ENCODE measurements at places on chromosomes 4 and X.

- no peak for DNase-seq
These were observed 24.8 kb downstream of the BCLAF3 start for GRCh38 chrX:19966056-19966455.

GRCh38 chr4:10311939-10312338, 145.3 kb downstream of the ZNF518B start:
- DNase-seq, result no peak

GRCh38 chr4:86496094-86497080, 97.7 kb upstream of the PTPN13 start:
- DNase-seq, result no peak

DNA sequence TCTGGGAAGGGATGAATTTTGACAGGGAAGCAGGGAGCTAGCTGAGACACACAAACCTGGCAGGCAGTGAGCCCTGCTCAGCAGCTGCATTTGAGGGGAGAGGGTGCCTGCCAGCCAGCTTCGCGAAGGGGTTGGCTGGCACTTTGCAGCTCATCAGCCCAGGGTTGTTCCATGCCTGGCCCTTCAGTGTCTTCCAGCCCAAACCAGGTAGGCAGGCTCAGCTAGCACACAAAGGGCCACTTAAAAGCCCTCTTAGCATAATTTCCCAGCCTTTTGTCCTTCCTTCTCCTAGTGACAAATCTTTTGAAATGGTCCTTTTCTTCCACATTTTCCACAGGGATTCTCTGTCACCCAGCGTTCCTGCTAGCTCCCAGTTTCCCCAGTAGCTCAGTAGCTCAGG, 4.3 kb upstream of the FRMPD3 start:
- no peak for DNase-seq

- no peak for DNase-seq
These were observed 78.9 kb downstream of the FAT1 start for GRCh38 chr4:186644737-186645261.

- DNase-seq, result no peak
These were observed 813.7 kb downstream of the DMD start for GRCh38 chrX:32397562-32398216.

DNA sequence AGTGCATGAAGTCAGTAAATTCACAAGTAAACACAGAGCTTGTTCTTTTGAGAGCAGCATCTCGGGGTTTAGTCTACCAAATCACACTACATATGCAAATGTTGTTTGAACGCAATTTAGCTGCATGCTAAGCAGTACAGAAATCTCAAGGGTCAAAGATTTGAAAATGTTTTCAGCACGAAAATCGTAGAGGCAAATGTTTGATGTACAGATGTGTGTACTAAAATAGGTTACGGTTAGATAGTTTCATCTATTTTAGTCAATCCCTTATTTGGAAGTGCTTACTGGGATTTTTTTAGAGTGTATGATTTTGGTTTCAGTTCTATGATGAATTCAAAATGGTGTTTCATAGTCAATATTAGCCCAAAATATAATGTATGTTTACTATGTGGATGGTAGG, 1928.2 kb upstream of the TENM3 start:
- no peak for DNase-seq

- DNase-seq, result no peak
These were observed 25.2 kb upstream of the BCLAF3 start for GRCh38 chrX:20015945-20016615.

GRCh38 chr4:159308566-159309340, 205.9 kb downstream of the RAPGEF2 start:
- DNase-seq, result no peak

DNA sequence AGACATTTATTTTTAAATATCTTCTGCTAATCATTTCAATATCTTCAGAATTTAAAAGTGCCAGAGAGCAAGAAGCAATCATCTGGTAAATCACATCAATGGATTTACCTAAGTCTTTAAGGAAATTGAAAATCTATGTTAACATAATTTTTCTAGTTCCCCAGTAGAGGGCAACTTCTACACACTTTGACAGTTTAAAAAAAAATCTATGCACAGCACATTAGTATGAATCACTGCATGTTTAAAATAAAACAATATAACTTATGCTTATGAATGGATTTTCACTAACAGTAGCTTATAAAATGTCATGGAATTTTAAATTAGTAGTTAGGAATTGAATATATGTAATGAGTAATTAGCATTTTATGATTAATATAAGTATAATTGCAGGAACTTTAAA, 126.5 kb downstream of the REELD1 start:
- no peak for DNase-seq

- DNase-seq, result no peak
These were observed 3.2 kb downstream of the RGS12 start for GRCh38 chr4:3295837-3296624.

DNA sequence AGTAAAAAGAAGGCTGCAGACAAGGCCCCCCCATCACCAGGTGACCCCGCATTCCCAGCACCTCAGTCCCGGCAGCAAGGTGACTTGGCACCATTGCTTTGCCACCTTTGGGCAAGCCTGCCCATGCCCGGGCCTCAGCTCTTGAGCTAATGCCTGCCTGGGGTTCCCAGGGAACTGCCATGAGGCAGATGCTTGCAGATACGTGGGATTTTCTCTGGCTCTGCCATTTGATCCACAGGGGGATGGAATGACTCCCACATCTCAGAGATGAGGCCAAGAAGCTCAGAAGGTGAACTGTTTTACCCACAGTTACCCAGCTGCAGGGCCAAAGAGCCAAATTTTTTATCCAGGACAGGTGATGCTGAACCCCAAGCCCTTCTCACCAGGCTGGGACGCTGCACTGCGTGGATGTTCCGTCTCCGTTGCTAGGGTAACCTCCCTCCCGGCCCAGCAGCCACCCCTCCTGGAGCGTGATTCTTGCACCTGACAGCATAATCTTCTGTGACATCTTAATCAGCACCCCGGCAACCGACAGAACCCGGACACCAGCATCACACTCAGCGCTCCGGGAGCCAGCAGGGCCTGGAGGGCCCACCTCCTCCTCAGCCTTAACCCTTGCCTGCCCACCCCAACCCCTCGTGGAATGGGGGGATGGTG, 15.7 kb upstream of the MSX1 start:
- no peak for DNase-seq

DNA sequence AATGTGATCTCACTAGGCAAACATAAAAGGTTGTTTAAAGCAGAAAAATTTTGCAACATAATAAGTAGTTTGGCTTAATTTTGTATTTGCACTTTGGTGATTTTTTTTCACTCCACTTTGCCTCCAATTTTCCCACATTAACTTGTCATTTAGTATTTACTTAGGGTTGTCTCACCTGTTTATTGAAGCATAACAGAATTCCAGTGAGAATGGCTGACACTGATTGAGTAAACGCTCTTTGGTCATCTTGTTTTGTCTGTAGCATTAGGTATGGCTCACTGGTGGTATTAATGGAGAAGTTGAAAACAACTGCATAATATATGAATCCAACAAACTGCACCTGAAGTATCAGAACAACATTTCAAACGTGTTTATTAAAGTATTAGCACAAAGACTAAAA, 799.5 kb upstream of the ADGRL3 start:
- DNase-seq, result no peak

DNA sequence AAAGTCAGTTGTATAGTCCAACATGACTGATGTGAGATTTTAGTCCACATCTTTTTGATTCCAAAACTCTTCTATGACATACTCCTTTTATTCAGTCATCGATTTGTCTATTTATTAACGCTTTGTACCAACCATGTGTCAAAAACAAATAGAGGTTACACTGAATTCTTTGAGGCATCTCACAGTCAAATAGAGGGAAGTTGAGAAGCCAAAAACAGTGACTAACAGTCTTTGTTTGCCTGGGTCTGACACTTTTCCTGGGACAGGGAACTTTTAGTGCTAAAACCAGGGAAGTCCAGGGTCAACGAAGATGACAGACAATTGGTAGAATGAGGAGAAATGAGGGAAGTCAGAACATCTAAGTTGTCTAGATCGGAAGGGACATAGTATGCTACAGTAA, 169.9 kb upstream of the HS3ST1 start:
- no peak for DNase-seq

DNA sequence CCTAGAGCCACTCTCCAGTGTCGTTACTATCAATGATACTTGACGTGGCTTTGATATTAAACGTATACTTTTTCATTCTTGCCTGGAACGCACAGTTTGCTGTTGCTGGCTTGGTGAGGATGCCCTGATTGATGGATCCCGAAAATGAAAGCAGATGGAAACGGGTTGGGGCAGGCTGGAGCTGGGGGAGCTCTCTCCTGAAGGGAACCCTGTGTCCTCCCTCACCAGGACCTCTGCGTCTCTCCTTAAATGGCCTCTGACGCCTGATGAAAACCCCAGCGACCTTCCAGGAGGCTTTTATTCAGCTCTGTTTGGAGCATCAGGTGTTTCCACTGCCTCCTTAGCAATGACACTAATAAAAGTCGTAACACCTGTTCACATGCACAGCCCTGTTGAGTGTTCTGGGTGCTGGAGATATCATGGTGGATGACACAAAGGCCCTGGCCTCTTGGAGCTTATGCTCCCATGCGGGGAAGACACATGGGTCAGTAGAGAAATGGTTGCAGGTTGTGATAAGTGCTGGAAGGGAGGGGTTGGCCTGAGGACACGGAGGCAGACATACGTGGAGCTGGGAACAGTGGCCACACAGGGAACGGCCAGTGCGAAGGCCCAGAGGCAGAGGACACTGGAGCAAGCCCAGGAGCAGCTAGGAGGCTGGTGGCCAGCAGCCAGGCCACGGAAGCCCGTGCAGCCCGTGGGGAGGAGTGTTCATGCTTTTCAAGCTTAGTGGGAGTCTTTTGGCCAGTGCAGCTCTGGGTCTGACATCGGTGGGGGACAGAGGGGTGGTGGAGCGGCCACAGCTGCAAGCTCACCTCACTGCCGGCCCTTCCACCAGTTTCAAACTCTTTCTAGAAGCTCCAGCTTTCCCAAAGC, 7.5 kb downstream of the MSANTD1 start:
- DNase-seq, result no peak

DNA sequence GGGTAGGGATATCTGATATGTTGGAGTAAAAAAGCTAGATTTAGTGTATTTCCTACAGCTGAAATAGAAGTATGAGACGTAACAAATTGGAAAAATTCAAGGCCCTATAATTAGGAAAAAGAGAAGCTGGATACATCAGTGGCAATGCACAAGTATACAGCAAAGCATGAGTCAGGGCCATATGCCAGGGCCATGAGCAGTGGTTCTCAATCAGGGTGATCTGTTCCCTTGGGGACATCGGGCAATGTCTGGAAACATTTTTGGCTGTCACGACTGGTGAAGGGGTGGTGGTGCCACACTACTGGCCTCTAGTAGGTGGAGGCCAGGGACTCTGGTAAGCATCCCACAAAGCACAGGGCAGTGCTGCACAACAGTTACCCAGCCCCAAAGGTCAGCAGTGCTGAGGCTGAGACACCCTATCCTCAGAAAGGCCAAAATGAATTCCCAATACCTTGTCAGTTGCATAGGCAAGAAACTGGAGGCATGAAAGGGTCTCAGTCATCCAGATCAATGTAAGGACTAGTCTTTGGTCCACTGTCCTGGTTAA, 36.8 kb upstream of the NAP1L5 start:
- DNase-seq, result no peak

- no peak for DNase-seq
These were observed 14.6 kb downstream of the USP11 start for GRCh38 chrX:47247206-47247998.

DNA sequence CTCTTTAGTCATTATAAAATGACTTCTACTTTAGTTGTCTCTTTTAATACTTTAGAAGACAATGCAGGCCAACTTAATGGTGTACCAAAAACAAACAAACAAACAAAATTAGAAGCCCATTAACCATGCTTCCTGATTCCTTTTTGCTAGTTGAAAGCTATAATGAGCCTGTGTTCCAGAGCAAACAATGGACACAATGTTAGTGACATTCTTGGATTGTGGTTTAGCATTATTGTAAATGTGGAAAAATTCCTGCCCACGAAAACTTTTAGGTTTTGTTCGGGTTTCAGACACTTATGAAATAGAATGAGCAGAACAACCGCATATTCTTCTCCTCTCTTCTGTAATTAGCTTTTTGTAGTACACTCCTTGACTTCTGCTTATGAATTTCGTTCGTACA, 1682.7 kb upstream of the PCDH7 start:
- no peak for DNase-seq

- no peak for DNase-seq
These were observed 15.1 kb upstream of the INTS6L start for GRCh38 chrX:135505351-135505750.

DNA sequence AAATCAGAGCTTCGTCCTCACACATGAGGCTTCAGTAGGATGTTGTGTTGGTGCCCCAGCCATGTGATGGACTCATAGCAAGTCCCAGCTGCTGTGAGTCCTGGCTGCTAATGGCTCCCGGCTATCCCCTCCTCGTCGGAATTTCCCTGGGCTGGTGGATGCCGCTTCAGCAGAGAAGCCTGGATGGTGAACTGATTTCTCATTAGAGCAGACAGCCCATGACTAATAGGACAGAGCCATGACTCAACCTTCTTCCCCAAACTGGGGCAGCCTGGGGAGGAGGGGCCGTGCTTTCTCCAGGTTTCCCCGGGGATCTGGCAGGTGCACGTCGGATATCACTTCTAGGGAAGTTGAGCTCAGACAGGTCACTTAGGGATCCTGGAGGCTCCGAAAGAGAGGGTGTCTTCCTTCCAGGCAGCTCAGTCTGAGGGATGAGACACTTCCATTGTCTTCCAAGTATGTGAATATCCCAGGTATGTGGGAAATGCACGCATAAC, 112.7 kb downstream of the ASMT start:
- no peak for DNase-seq

GRCh38 chrX:31012509-31013025, 59.3 kb downstream of the FTHL17 start:
- DNase-seq, result no peak
